ENCODE measurements at places on chromosomes 12 and 14. TPM values are rescaled to one million over a fixed set of nuclear protein-coding genes. Genes with fewer than 3 reads are reported as not detected.

Gene RNASE7
- total RNA-seq = not detected

Gene PTPRB
- 0.02 TPM for total RNA-seq

- no peak for DNase-seq
These were observed 56.2 kb downstream of the LRFN5 start for GRCh38 chr14:41662780-41663472.

- DNase-seq = no peak
These were observed 48.5 kb downstream of the PITPNM2 start for GRCh38 chr12:123102366-123102765.

Gene TAS2R30
- total RNA-seq = 1.7 TPM

Gene DCN
- total RNA-seq = 0.32 TPM

Gene TFCP2
- total RNA-seq = 22.2 TPM

DNA sequence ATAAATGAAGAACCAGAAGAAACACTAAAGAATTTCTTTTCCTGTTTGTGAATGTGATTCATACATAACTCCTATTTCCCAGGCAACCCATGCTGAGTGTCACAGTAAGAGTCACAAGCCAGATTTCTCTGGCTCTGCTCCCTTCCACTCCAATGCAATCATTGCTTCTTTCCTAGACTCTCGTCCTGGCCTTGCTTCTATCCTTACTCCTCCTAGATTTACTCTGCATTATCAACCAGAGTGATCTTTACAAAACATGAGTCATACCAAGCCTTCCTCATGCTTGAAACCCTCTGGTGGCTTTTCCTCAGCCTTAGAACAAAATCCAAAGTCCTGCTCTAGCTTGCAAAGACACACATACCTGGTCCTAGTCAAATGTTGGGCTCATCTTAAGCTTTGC lies 13.3 kb downstream of the IL22 start:
- no peak for DNase-seq
